ENCODE measurements at places on chromosomes 6 and 20.

DNA sequence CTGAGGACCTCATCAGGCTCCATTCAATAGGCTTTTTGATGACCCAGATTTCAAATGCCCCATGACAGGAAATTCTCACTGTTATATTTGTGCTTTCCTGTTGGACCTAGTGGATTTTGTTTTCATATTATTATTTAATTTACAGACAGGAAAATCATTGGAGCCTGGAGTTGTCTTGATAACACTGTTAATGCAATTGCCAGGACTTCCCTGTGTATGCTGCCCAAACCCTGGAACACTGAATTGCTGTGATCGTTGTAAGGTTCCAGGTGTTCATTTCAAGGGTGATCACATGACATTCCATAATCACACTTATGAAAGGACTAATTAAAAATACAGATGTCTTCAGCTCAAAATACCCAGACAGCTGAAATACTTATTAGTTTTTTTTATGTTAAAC is 783.2 kb downstream of the DHX35 start:
- no peak for DNase-seq

GRCh38 chr20:1894471-1894950 is 696 bp upstream of the SIRPA start:
- peak; percentile 82 for DNase-seq

DNA sequence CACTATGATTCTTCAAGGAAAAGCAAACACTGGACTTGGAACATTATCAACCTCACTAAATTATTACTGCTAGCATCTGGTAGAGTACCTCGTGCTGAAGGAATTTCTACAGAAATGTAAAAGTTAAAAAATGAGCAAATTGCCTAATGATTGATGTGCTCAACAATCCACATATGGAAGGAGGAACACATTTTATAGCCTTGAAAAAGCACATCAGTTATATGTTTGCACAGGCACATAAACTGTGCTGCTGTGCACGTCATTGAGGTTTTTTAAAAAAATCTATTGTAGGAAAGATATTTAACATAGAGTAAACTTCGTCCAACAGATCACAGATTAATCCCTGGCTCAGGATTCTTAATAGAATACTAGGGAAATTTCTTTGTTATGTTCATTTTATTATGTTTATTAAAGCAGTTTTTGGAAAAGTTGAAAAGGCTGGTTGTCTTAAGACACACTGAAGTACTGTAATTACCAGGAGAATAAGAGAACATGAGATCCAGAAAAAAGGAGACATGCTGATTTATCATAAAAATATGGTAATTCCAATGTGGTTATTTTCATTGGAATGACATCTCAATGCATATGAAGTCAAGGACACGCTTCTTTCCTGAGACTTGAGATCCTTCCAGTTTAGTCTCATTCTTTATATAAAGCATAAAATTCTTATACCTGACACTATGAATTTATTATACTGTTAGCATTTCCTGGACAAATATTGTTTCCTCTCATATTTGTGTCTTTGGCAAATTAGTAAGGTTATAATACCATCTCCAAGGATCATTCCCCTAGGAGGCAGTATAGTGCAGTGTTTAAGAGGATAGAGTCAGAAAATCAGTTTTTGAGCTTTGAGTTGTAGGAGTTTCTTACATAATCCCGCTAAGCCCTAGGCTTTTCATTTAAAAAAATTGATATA is 511.1 kb downstream of the TENT5A start:
- DNase-seq, result peak; percentile 25

DNA sequence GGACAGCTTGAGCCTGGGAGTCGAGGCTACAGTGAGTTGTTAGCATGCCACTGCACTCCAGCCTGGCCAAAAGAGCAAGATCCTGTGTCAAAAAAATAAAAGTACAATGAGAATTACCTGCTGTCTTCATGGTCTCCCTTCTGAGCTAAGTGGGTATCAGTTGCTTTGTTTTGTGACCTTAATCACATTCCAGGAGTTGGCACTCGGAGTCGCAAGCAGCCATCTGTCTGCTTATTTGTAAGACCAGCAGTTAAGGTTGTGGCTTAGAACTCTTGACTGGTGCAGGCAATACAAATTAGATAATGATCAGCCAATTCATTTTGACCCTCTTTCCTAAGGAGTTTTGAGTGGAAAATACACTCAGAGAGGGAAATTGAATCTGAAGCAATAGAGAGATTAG is 114.0 kb downstream of the MYO6 start:
- no peak for DNase-seq

- peak; percentile 54 for DNase-seq
These were observed 559 bp downstream of the APMAP start for GRCh38 chr20:24991897-24992486.

- no peak for DNase-seq
These were observed 53.2 kb downstream of the RAMACL start for GRCh38 chr6:166533205-166533824.

GRCh38 chr20:48769069-48769983 is 58.5 kb downstream of the PREX1 start:
- peak; percentile 46 for DNase-seq

DNA sequence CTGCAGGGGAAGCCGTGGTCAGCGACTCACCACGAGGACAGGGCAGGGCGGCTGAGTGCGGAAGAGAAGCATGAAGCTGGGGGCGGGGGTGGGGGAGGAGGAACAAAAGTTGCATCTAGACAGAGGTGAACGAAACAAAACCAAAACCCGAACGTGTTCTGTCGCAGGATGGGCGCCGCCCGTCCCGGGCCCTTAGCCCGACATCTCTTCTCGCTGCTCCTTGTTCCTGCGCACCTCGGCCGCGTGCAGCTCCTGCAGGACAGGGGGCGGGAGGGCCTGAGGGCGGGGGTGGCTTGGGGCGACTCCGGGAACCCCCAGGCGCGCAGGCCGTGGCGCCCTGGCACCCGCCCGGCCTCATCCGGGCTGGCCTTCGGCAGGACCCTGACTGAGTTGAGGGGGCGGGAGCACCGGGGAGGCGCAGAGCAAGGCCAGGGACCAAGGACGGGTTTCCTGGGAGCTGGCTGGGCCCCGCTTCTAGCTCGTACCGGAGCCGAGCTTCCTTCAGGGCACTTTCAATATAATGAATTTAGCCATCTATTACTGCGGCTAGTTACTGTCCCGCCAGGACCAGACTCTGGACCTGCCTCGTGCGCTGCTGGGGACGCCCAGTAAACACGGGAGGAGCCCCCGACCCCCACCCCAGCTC is 12.0 kb downstream of the STMN3 start:
- DNase-seq, result no peak

DNA sequence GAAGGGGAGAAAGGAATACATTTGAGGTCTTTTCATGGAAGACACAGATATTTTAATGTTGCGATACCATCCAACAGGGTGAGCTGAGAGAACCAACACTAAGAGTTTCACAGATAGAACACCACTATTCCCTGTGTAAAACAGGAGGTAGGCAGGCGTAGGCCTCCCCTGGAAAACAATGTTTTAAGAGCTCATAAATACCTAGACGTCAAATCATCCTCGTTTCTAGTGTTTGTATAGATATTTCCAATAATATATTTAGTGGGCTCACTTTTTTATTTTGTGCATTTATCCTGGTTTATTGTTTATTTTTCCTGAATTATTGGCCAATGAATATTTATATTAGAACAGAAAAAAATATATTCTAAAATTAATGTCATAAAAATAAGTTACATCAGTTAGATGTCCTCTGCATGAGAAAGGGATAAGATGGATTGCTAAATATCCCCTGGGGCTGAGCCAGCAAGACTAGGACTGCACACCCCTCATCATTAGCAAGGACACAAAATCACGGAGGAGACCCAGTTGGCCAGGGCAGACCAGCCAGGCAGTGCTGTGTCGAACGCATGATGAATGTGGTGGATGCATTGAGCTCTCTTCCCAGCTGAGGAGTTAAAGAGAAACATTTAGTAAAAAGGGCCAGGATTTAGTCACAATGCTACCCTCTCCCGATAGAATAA is 380.5 kb downstream of the C6orf118 start:
- DNase-seq, result no peak

Data from iPS-NIHi11 (cell line).